T-helper 22 cell (primary cell): ENCODE measurements at places on chromosomes 3 and 15.

- no peak for DNase-seq
Observed at GRCh38 chr3:112013784-112014143, 15.0 kb downstream of the TAGLN3 start.

DNA sequence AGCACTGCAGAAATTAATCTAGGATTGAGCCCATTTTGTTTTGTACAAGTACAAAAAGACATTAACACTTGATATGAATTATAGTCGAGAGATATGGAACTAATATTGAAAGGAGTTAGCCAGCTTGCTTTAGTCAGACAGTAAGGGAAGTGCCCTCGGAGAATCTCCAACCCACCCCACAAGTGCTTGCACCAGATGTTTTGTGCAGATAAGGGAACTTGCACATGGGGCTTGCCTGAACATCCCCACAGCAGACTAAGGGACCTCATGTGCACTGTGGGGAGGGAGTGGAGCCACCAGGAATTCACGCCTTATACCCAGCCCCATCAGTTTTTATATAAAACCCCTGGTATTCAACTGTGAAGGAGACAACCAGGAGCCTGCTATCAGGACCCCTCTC is 122.3 kb downstream of the EFHB start:
- DNase-seq = no peak

- DNase-seq = no peak
Observed at GRCh38 chr3:49421890-49422378, 339 bp downstream of the AMT start.

- DNase-seq = no peak
Observed at GRCh38 chr15:99966815-99967214, 233.6 kb upstream of the LYSMD4 start.

- no peak for DNase-seq
Observed at GRCh38 chr3:120791913-120792312, 49.4 kb downstream of the GTF2E1 start.

DNA sequence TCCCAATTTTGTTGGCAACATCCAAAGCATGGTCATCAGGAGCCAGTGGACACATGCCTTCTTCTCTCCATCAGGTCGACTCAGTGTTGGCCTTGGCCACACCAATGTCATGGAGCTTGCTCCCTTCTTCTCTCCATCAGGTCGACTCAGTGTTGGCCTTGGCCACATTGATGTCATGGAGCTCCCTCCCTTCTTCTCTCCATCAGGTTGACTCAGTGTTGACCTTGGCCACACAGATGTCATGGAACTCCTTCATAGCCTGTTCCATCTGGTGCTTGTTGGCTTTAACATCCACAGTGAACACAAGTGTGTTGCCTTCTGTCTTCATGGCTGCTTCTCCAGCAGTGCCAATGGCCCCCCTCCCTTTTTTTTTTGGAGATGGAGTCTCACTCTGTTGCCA is 70.2 kb downstream of the TMEM44 start:
- DNase-seq = no peak

DNA sequence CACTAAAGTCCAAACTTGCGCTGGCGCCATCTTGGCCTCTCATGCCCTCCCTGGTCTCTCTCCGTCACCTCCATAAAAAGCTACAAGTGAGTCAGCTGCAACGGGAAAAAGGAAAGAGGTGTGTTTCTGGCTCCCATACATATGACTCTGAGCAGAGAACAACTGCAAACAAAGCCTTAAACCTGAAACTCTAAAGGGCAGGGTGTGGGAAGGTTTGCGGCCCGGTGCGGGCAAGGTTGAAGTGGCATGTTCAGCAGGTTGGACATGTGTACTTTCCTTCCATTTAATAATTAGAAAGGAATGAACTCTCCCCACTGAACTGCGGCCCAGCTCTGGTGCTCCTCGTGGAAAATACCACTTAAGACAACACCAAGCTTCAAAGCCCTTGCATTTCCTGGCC is 59.0 kb upstream of the PPARG start:
- no peak for DNase-seq

DNA sequence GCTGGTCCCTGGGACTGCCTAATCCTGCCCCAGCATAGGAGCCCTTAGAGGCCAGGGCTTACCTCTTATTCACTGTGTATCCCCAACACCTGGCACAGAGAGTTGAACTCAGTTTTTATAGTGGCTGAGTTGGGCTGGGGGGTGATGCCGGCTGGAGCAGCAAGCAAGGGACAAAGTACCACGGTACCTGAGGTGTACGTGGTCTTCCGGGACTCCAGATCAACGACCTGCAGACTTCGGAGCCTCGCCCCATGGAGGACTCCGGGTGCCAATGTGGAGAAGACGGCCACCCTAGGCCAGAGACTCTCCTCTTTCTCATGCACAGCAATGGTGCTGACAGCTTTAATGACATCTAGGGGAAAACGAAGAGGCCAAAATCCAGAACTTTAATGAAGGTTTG is 8.1 kb downstream of the WDR73 start:
- no peak for DNase-seq

DNA sequence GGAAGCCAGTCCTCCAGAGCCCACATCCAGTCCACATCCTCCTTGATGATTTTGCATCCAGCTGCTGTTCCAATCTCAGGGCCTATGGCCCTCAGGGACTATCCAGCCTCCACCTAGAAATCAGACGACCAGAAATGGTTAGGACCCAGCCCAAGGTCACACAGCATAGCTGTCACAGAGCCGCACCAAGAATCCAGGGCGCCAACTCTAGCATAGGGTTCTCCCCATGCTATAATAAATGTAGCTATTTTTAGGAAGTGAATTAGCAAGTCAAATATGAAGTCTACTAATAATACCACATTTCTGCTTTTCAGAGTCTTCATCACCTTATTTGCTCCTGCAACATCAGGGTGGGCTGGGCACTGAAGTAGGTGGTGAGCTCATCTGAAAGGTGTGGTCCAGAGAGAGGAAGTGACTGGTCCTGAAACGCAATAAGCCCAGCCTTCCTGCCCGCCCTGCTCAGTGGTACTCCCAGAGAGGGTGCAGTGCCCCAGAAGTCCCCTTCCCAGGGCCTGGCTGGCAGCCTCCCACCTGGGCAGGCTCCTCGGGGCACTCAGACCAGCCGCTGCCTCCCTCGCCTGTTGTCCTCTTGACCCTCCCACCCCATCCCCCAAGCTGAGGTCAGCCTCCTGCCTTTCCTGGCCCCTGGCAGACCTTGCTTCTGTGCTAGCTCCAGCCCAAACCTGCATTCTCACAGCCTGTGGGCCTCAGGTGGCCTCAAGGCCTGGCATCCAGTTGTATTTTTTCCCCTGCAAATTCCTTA is 17.6 kb upstream of the CYP11A1 start:
- DNase-seq = peak; percentile 21

GRCh38 chr3:7144697-7145308 is 283.9 kb downstream of the GRM7 start:
- DNase-seq = no peak

DNA sequence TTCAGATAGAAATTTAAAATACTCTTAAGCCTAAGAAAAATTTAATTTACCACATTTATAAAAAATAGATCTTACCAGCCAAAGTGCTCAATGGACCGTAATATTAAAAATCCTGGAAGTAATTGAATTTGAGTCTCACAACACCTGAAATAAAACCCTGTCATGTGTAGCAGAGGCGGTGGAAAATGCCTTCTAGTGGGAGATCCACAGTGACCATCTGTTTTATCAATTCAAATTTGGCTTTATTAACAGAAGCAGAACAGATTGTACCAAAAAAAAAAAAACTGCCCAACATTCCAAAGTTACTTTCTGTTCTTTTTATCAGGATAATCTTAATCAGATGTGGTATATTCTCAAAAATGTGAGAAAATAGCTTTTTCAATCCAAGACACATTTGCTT is 71.7 kb downstream of the DMXL2 start:
- no peak for DNase-seq

DNA sequence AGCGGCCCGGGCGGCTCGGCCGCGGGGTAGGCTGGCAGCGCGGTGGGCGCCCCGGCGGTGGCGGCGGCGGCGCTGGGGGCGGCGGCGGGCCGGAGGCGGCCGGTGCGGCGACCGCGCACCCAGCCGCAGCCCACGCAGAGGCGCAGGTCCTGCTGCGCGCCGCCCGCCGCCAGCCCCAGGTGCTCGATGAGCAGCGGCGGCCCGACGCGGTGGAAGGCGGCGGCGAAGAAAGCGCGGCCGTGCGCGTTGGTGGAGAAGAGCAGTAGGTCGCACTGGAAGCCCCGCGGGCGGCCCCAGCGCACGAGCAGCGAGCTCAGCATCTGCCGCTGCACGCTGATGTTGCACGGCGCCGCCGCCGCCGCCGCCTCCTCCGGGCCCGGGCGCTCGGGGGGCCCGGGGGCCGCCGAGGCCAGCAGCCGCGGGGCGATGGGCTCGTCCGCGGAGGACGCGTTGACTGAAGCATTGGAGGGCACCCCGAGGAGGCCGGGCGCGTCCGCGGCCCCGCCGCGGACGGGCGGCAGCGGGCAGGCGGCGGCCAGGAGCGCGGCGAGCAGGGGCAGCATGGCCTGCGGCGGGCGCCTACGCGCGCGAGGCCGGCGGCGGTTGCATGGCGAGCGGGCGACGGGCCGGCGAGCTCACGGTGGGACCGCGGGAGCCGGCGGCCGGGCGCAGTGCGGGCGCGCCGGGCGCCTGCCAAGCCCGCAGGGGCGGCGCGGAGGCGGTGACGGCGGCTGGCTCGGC is 452 bp downstream of the TMEM158 start:
- peak; percentile 7 for DNase-seq

- no peak for DNase-seq
Observed at GRCh38 chr3:72193771-72194430, 409.0 kb upstream of the PROK2 start.

DNA sequence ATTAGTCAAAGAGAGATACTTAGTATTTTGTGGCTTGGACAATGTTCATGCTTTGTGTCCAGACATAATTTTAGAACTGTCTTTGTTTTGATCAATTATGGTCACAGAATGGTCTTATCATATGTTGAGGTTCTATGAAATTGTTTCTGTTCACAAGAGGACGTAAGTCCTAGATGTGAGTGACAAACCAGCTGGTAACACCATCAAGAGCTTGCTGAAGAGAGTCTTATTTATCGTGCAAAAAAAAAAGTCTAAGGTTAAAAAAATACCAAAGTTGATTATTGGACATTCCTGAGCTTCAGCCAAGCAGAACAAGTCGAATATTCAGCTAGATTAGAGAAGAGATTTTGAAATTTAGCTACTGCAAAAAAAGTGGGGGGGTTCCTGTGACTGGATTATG is 495.9 kb upstream of the NAALADL2 start:
- no peak for DNase-seq

DNA sequence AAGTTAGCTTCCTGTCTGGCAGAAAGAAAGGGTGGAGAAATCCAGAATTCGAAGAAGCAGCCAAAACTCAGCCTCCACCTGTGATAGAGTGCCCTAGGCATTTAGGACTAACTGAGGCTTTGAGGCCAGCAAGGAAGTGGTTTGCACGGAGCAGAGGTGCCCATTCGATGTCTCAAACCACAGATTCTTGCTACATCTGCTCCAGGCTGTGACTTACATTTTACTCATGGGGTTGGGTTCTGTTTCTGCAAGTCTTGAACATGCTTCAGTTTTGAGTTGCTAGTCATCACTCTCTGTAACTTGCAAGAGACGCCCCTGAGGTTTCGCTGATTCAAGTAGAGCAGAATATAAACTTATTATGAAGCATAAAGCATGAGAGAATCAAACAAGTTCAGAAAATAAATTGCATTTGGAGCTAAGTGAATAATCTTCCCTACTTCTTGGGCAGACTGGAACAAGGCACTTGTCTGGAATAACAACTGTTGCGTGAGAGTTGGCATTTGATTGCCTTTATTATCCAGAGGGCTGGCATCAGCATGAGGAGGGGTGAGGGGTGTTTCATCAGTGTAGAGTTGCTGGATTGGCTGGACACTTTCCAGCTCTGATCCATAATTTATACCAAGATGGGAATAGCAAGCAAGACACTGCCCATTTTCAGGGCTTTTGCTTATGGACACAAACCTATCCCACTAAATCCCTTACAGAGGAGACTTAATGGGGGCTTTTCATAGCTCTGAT is 256.5 kb downstream of the AGBL1 start:
- DNase-seq = no peak

GRCh38 chr3:24533561-24534193 is 39.0 kb upstream of the THRB start:
- no peak for DNase-seq
